ENCODE measurements at places on chromosomes 6 and 20. TPM values are rescaled to one million over a fixed set of nuclear protein-coding genes. Genes with fewer than 3 reads are reported as not detected.

The MYBL2 gene
- total RNA-seq: 35.8 TPM

The GNAS-AS1 gene
- total RNA-seq: 1.5 TPM

The PDSS2 gene
- 16.9 TPM for total RNA-seq

The FHL5 gene
- not detected for total RNA-seq

The HLA-DRA gene
- 2,785 TPM for total RNA-seq

The RBBP8NL gene
- total RNA-seq: not detected

The PRSS16 gene
- 2.0 TPM for total RNA-seq

The RAD21L1 gene
- total RNA-seq: not detected

- no peak for DNase-seq
Observed at GRCh38 chr6:148398244-148398643, 55.6 kb downstream of the SASH1 start.

GRCh38 chr20:46164254-46164653 is 46.1 kb downstream of the CD40 start:
- no peak for DNase-seq

- no peak for DNase-seq
Observed at GRCh38 chr6:90459225-90459758, 127.6 kb downstream of the MAP3K7 start.

- DNase-seq: no peak
Observed at GRCh38 chr20:59078231-59078630, 35.6 kb upstream of the PRELID3B start.

DNA sequence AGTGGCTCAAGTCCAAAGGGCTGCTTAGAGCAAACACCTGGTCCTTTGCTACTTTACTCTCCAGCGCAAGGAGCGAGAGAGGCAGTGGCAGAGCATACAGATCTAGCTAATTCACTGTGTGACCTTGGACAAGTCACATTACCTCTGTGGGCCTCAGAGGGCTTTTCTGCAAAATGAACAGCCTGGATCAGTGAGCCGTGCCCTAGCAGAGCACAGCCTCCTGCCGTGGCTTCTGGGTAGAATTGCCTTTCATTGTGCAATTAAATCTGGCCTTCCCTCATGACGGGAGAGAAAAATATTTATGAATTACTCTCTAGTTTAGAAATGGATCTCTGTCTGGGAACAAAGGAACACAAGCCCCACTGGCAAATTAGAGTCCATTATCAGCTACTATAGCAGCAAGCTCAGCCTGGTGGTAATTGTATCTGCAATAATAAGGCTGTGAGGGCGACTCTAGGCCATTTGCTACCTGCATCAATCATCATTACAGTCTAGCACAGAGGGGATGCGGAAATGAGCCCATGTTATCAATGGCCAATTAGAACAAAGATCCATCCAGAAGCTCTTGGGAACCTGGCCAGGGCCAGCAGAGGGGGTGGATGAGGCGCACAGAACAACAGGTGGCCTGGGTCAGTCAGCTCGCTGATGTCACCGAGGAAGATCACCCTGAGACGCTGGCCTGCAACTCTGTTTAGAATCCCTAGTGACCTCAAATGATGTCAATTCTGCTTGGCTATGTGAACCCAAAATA is 114.2 kb upstream of the LY86 start:
- no peak for DNase-seq

GRCh38 chr6:118122161-118122725 is 215.2 kb downstream of the SLC35F1 start:
- DNase-seq: no peak

- DNase-seq: no peak
Observed at GRCh38 chr6:124522335-124522734, 439.9 kb upstream of the RNF217 start.

- DNase-seq: no peak
Observed at GRCh38 chr6:151413372-151414145, 22.2 kb upstream of the ZBTB2 start.

GRCh38 chr6:48135323-48136084 is 24.5 kb upstream of the PTCHD4 start:
- DNase-seq: no peak

DNA sequence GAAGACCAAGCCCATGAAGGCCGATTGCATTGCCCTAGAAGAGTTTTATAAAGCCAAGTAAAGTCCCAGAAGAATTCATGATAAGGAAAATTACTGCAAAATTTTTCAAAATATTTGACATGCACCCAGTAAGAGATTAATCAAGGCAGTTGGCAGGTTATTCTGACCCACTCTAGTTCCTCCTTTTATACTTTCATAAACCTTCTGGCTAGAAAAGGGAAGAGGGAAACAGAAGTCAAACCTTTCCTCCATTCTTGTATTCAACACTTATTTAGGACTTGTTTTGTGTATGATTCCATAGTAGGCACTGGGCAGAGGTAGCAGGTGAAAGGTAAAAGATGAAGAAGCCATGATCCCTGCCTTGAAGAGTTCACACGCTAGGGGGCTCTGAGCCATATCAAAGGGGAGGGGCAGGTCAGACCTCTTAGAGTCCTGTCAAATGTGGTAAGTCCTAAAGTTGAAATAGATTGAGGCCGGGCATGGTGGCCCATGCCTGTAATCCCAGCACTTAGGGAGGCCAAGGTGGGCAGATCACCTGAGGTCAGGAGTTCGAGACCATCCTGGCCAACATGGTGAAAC is 85.4 kb downstream of the NDUFAF5 start:
- DNase-seq: no peak

GRCh38 chr6:152948150-152948768 is 34.6 kb downstream of the FBXO5 start:
- peak; percentile 47 for DNase-seq

DNA sequence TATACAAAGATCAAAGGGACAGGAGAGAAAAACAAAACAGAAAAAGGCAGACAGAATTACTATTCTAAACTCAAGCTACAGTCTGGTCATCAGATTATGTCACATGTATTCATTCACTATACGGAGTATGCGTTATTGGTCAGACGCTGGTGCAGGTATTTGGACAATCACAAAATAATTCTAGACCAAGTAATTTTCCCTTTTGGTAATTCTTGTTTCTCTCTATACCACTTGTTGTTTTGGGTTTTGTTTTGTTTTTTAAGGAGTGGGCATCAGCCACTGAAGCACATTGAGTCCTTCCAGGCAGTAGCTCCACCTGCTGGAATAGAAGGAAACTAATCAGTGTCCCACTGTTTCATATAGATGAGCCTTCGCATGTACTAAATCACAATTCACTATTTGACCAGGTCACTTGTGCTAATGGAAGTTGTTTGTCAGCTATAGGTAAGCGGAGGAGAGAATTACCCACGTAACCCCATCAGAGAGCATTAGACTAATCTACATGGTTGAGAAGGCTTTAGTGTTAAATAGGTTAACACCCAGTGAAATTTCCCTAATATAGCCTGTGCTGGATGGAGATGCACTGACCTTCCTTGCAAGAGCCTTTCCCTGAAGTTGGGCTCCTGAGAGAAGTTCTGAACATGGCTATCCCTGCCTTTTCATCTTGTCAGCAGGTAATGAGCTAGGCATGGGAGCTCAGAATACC is 77.9 kb downstream of the TNFAIP3 start:
- peak; percentile 66 for DNase-seq

Measured in B cell (primary cell).